ENCODE measurements at places on chromosomes 13 and 19. TPM values are rescaled to one million over a fixed set of nuclear protein-coding genes. Genes with fewer than 3 reads are reported as not detected.
A peak's percentile ranks its signal among the peaks of the same experiment; 100 is the strongest.

DNA sequence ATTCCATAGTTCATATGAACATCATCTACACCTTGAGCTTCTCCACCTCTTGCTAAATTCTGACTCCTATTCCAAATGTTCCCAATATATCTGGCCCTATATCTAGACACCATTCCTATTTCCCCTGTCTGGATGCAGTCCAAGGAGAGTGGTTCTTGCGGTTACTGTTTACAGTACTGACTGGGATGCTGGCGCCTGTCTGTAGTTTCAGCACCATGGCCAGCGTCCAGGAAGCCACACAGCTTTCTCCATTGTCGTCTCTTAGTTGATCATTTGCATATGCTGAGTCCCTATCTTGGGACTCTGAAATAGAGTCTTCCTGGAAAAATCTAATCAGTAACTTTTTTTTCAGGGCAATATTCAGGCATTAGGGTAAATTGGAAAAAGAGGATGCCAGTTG, 14.9 kb downstream of the LAIR2 start:
- no peak for DNase-seq

DNA sequence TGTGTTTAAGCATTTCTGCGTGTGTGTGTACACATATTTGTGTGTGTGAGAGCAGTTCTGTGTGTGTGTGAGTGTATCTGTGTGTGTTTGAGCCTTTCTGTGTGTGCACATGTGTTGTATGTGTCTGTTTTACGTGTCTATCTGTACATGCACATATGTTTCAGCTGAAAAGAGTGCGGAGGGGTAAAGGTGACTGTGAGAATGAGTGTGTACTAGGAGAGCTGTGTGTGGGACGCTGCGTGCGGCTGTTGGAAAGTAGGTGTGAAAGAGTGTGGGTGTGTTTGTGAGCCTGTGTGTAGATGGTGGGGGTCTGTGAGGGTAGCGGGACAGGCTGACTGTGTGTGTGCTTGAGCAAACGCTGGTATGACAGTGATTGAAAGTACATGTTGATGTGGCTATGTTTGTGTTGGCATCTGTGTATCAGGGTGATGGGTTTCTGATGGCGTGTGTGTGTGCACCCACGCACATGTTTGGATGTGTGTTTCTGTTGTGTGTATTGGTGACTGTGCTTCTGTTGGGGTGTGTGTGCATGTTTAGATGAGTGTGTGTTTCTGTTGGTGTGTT, 7.5 kb upstream of the TPM4 start:
- DNase-seq: no peak

The COX7A1 gene
- total RNA-seq: 25.1 TPM

DNA sequence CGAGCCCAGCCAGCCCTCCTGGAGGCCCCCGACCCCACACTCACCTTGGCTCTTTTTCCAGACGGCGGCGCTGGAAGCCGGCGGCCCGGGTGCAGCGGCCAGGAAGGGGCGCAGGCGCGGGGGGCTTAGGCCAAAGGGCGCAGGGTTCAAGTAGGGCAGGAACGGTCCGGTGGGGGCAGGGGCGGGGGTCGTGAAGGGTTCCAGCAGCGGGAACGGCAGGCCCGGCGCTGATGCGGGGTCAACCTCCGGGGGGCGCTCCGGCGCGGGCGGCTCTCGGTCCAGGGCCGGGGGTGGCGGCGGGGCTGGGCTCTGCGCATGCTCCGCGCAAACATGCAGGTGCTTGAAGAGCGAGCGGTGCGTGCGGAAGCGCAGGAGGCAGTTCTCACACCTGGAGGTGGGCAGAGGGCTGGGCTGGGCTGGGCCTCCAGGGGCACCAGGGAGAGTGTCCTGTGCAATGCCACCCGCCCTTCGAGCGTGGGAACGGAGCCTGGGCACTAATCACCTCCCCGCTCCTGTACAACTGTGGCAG, 2.3 kb downstream of the ZNF414 start:
- no peak for DNase-seq

DNA sequence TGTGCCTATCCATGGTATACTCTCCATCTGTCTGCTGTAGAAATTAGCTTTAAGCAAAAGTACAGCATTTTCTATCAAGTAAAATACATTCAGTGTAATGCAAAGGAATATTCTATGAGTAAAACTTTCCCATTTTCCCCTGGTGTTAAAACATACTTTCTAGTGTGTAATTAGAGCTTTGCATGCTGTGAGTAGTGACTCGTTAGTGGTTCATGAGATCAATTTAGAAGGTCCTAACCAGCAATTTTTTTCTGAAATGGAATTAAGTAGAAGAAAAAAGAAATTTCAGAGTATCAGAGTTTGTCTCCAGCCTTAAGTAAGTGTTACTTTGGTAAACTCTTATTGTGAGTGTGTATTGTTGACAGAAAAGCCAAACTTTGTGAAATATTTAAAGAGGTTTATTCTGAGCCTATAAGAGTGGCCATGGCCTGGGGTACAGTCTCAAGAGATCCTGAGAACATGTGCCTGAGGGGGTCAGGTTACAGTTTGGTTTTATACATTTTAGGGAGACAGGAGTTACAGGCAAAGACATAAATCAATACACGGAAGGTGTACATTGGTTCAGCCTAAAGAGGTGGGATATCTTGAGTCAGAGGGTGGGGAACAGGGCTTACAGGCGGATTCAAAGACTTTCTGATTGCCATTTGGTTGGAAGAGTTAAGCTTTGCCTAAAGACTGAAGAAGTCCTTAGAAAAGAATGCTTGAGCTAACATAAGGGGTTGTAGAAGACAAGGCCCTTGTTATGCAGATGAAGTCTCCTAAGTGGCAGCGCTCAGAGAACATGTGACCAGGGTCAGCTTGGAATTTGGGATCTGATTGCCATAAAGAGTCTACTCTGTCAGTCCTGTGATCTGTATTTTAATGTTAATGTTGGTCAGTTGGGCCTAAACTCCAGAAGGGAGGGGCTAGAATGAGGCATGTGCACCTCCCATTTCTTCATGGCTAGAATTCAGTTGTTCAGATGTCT, 25.5 kb downstream of the FAM187B start:
- DNase-seq: no peak

The ZNF729 gene
- total RNA-seq: not detected

- no peak for DNase-seq
Observed at GRCh38 chr19:15304140-15304705, 28.1 kb downstream of the BRD4 start.

The NLRP7 gene
- total RNA-seq: not detected

The HIPK4 gene
- total RNA-seq: not detected

The C19orf67 gene
- total RNA-seq: not detected

The FXYD1 gene
- 25.6 TPM for total RNA-seq

- DNase-seq: no peak
Observed at GRCh38 chr13:43776501-43777079, 10.2 kb downstream of the ENOX1 start.

The ELSPBP1 gene
- not detected for total RNA-seq

The ADGRE2 gene
- 1.9 TPM for total RNA-seq

The SYT3 gene
- total RNA-seq: not detected

DNA sequence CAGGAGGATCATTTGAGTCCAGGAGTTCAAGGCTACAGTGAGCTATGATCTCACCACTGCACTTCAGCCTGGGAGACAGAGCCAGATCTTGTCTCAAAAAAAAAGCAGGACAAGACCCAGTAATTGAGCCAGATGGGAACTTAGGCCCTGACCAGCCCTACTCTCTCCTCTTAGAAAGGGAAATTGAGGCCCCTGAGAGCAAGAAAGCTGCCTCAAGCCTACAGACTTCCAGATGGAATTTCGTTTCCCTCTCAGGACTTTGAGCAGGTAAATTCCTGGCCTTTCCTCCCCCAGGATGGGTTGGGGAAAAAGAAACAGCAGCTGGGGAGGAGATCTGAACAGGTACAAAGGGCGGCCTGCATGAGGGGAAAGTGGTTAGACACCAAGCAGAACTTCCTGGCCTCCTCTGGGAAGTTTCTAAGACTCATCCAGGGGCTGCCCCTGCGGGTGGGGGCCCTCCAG, 3.6 kb upstream of the BCL3 start:
- no peak for DNase-seq

- DNase-seq: peak; percentile 68
Observed at GRCh38 chr19:17292301-17293074, 10.7 kb downstream of the ABHD8 start.

The KIR3DL2 gene
- not detected for total RNA-seq

DNA sequence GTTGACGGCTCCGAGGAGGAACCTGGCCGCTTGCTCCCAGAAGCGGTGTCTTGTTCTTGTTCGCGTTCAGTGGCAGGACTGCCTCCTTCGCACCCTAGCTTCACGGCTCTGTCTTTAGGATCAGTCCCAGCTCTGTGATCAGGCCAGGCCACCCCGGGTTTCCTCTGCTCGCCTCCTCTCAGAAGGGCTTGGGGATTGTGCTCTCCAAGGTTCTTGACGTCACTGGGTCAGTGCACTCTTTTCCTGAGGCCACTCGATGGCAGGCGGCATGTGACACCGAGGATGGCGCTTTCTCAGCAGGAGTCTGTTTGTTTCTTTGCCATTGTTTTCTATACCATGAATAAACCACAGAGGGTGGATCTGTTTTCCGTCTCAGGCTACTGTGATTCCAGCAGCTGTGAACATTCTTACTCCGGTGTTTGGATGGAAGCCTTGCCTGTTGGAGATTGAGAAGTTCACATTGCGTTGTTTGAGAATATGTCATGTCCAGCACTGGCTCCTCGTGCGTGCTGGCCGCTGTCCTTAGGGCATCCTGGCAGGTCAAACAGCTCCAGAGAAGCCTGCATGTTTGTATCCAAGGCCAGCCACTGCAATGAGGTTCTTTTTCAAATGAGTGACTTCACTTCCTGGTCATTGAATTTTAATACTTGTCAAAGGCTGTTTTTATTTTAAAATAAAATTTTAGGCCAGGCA, 44.5 kb downstream of the SLC7A9 start:
- no peak for DNase-seq

- no peak for DNase-seq
Observed at GRCh38 chr13:106152047-106152446, 383.4 kb downstream of the EFNB2 start.

The ERICH4 gene
- not detected for total RNA-seq

The CD70 gene
- total RNA-seq: not detected

The ZNF256 gene
- total RNA-seq: 7.9 TPM

GRCh38 chr19:16822648-16823047, 6.5 kb upstream of the SIN3B start:
- no peak for DNase-seq

DNA sequence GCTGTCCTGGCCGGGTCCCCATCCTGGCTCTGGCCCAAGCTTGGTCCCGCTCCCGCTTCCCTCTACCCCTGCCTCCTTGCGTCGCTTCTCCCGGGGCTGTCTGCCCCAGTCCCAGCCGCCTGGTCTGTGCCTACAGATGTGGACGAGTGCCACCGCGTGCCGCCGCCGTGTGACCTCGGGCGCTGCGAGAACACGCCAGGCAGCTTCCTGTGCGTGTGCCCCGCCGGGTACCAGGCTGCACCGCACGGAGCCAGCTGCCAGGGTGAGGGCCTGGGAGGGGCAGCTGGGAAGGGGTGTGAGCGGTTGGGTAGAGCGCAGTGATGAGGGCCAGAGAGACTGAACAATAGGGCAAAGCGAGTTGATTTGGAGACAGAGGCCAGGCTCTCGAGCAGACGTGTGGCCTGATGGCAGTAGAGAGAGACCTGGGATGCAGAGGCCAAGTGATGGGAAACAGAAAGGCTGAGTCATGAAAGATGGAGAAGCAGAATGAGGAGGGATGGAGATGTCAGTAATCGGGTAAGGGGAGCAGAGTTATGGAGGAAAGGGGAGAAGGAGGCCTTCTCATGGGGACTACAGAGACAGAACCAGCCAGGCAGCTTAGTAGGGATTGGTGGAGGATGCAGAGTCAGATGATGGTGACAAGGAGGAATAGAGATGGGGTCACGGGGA, 9.4 kb downstream of the LTBP4 start:
- DNase-seq: no peak

DNA sequence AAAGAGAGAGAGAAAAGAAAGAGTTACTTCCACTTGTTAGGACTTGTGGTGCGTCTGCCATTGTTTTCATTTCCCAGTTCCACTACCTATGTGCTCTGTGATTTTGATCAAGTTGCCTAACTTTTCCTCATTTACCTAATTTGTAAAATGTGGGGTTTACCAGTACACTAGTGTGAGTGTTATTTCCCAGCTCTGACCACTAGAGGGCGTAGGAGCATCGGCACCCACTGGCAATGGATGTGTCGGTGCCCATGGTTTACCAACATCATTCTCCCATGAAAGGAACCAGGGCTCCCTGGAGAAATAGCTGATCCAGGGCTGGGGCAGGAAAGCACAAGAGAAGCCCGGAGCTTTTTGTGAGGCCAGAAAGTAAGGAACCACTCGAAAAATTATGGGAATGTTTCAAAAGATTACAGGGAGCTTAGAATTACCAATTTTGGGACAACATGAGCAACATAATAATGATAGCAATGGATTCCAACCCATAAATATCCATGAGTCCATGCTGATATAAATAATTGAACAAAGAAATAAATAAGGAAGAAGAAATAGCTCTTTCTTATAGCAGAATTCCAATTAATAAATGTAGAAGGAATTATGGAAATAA, 15.1 kb upstream of the CEACAM4 start:
- no peak for DNase-seq

DNA sequence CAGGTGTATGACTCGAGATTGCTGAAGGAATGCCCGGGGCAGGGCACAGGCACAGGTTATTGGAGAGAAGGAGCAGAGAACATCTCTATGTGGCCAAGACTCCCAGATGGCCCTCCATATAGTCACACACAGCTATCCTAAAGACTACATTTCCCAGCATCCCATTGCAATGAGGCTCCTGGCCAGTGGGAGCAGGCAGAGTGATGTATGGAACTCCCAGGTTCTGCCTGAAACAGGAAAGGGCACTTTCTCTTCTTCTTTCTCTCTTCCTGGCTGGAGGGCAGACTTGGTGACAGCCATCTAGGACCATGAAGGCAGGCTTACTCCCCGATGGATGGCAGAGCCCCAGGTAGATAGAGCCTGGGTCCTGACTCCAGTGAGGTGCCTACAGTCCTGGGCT, 13.5 kb downstream of the PPP1R13L start:
- no peak for DNase-seq

DNA sequence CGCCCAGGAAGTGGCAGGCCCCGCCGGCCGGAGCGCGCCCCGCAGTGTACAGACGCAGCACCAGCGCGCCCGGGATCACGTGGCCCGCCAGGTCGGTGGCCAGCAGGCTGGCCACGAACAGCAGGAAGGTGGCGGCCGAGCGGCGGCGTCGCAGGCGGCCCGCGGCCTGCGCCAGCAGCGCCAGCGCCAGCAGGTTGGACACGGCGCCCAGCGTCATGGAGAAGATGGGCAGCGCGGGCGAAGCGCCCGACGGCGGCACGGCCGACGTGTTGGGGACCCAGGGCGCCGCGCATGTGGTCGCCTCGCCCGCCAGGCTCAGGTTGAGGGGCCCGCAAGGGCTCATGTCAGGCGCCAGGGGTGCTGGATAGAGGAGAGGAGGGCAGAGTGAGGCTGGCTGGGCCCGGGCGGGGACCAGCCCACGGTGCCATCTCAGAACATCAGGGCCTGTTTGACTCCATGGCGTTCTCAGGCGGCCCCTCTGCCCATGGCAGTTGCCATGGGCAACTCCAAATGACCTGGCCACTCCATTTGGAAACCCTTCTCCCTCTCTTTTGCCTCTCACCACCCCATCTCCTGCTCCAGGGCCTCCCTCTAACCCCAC, 1.1 kb downstream of the PTGER1 start:
- no peak for DNase-seq

All from omental fat pad (tissue), 4 donors.